DMS79 treated with DMSO at 0.1 percent for 48 hours (cell line): ENCODE measurements at places on chromosomes 11 and 22.

- no peak for DNase-seq
These were observed 4.6 kb downstream of the OR4C45 start for GRCh38 chr11:50037251-50037650.

GRCh38 chr11:47595029-47595428, 818 bp upstream of the C1QTNF4 start:
- DNase-seq, result peak; percentile 41

DNA sequence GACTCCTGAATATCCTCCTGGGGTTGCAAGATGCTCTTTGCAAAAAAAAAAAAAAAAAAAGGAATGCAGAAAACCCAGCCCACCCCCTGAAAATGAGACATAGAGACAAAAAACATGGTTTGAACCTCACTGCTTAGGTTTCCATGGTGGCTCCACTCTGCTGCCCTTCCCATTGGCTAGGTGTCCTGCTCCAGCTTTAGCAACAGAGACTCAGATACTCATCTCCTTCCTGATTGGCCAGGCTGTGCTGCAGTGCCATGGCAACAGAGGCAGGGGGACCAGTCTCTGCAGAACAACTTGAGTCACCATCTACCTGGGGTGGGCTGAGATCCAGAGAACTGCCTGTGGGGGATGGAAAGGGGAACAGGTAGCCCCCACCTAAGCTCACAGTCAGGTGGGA, 17.4 kb upstream of the YWHAH start:
- DNase-seq, result no peak

- no peak for DNase-seq
These were observed 2.8 kb downstream of the TMEM109 start for GRCh38 chr11:60916669-60917206.

DNA sequence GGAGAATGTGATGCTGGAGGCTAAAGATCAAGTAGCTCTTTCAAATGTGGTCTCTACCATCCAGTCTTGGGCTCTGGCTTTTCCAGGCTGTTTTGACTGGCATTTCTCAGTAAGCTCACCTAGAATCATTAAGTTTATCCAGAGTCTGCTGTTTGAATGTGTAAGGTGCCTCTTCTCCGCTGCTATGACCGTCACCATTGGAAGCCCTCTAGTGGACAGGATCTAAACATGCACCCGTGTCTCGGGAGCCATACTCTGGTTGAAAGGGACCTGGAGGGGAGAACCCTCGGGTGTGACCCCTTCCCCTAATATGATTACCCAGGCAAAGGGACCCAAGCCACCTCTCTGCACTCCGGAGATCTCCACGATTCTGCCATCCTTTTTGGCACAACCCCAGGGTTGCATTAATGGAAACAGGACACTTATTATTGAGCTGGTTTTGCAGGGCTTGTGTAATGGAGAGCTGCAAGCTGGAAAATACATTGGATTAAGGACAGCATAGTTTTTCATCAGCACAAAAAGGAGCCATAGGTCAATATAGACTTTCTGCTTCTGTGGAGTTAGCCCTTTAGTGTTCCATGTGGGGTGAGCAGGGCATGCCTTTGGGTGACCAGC, 191.0 kb upstream of the LARGE1 start:
- DNase-seq, result no peak

DNA sequence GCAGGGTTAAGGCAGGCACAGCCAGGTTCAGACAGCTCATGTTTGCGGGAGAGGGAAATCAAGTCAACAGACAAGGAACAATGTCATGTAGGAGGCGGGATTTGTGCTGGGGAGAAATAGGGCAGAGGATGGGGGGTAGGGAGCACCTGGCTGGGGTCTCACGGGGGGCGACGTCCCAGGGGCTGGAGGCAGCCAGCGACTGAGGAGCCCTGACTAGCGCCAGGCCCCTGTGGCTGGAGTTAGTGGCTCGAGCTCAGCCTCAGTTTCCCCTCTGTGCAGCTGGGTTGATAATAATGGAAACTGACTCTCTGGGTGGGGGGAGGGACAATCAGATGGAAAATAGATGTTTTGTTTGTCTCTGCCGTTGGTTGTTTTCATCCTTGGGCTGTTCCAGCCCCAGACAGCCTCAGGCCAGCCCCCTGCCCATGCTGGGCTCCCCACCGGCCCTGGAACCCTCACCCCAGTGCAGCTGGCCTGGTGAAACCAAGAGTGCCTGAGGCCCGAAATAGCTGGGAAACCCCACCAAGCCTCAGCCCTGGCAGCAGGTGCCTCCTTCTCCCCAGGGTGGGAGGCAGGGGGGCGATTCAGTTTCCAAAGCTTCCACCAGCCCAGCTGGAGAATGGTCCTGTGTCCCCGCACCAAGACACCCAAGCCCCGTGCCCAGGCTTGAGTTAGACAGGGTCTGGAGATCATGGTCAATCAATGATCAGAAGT, 44.1 kb downstream of the IGLL5 start:
- no peak for DNase-seq

GRCh38 chr11:126011265-126011664, 51.4 kb downstream of the CDON start:
- DNase-seq, result peak; percentile 69

GRCh38 chr11:86703987-86704386, 31.6 kb upstream of the ME3 start:
- DNase-seq, result no peak

DNA sequence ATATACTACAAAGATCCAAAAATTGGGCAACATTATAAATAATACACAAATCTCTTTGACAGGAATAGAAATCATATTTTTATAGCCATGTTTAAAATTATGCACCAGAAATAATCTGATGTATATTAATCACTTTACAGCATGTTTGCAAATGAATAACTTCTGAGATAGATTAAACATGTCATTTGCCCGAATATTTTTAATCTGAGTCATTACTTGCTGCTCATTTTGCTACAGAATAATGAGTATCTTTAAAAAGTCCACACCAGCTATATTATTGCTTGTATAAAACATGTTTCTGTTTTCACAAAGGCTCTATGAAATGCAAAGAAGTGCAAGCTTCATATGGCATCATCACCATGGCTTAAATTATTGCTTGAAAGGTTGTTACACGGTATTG, 336.8 kb downstream of the GUCY1A2 start:
- DNase-seq, result no peak

DNA sequence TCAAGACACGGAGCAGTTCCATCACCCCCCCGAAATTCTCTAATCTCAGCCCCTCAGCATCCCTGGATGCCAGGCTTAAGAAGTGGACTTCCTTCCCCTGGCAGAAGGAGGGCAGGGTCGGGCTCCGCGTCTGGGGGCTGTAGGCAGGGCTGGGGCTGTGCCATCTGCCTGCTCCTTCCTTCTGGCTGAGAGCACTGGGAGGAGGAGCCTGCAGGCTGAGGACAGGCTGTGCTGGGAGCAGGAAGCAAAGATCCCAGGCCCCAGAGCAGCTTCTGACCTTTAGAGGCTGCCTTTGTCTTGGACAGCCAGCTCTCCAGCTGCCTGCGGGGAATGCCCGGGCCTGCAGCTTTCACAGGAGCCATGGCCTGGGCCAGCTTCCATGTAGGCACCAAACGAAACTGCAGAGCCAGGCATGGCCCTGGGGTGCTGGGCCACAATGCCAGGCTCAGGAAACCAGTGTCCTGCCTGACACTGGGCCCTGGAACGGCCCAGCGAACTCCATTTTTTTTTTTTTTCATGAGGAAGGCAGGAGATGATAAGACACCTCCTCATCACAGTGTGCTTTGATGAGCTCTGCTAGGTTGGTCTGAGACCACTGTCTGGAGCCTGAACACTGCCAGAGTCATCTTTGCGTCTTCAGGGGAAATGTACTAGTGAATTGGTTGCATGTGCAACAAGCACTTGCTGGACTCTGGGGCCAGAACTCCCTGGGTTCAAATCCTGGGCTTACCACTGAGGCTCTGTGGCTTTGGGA, 67.9 kb downstream of the MCM5 start:
- no peak for DNase-seq

DNA sequence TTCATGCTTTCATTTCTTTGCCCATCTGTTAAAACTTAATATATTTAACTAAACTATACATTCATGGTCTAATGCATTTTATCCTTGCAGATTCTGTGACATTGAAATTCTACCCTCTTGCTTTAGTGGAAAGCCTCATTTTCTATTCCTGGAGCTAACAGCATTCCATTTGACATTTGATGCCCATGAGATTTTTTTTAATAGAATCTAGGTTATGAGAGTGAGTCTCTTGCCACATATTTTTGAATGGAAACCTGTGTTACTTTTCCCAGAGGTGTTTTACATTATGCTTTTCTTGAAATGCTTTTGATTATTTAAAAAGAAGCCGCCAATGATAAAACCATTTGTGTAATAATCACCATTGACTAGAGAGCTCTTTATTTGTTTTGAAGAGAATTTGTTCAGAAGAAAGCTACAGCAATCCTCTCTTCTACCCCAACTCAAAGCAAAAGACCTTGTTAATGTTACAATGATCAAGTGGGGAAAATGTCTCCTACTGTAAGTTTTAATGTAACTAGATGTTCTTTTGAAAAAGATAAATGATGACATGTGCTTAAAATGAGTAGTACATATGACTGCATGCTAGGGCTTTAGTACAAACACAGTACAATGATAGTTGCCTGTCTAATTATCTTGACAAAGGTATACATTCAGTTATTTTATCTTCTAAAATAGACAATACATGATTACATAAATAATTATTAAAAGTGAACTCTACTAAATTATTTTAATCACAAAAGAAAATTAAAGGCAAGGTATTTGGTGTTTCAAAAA, 67.3 kb downstream of the GAS2 start:
- no peak for DNase-seq
